ENCODE measurements at places on chromosomes 5 and 9.
A peak's percentile ranks its signal among the peaks of the same experiment; 100 is the strongest.

DNA sequence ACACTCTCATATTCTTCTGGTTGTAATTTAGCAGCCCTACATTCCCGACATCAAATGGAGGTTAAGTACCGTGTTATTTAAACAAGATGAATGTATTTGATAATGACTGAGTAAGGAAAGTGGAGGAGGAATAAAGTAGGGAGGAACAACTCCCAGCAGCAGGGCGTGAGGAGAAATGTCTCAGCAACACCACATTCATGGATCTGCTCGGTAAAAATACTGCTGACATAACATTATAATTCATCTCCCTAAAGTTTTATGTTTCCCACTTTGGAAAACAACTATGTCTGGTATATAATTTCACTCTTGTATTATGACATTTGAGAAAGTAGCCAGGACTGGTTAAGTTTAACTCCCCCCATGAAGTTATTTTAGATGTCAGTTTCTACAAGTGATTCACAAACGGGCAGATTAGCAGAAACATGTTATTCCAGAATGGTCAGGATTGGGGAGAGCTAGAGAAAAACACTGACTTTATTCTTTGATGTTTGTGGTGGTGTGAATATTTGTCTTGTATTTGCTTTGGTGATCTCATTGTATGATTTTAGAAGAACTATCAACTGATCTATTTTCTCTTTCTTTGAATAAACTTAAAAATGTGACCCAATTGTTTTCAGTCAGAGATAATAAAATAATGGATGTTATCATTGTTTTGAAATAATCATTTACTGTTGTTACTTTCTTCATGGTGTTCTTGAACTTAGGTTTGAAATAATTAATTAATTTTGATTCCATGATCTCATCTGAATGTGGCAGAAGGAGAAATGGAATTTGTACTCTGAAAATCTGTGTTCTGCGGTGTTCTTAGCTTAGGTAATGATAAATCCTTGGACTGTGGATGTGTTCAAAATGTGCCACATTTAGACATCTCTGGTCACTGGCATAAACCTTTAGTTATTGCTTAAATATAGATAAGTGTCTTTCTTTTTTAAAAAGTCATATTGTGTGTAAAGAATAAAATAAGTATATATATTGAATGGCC lies 303.6 kb upstream of the ZNF608 start:
- no peak for DNase-seq

GRCh38 chr9:38138276-38138675 lies 69.2 kb upstream of the SHB start:
- DNase-seq = no peak

DNA sequence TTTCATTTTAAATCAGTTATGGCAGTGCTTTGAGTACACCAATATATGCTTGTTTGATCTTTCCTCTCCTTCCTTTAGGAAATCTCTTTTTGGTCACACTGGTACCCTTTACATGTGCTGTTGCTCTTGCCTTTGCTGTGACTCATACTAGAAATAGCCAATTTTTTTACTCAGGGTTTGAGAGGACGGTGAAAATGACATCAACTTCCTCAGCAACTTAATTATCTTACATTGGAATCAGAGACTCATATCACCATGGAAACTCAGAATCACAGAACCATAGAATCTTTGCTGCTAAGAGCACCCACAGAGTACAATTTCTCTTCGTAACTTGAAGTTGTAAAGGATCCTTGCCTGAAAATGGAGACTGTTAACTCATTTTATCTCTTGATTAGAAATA lies 13.8 kb upstream of the ZNF300 start:
- peak; percentile 16 for DNase-seq

DNA sequence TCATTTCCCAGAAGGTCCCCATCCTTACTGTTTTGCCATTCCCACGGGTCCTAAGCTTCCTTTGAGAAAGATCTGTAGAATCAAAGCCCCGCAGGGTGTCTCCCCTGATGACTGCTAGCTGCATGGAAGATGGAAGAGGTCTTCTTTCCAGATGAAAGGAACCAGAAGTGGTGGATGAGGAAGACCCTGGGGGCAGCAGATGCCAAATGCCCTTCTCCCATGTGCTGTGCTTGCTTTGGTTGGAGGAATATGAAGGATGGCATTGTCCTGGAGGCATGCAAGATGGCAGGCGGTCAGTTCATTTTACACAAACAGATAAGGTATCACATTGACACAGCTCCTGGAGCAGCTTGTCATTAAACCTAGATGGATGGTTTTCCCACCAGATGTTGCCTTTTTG lies 25.8 kb upstream of the CER1 start:
- no peak for DNase-seq

DNA sequence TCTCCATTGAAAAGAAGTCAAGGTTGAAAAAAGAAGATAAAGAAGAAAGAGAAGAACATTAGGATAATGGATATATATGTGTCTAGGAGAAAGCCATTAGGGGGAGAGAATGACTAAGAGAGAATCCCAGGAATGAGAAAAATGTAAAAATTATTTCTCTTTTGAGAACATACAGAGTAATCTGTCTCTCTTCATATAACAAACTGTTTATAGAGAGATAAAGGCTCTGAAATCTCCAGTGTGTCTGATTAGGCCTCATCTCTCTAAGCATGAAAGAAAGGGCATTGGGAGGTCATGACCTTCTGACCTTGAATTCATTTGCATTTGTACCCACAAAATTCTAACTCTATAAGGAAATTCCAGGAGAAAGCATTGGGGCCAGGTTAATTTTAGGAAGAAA lies 3.5 kb upstream of the MPDZ start:
- DNase-seq = peak; percentile 42

Measured in IMR-90 (cell line).